ENCODE measurements at places on chromosomes 2 and 18. TPM values are rescaled to one million over a fixed set of nuclear protein-coding genes. Genes with fewer than 3 reads are reported as not detected.
A peak's percentile ranks its signal among the peaks of the same experiment; 100 is the strongest.

GRCh38 chr2:132911726-132912724, 242.0 kb upstream of the LYPD1 start:
- peak; percentile 18 for DNase-seq

- no peak for DNase-seq
Measured at GRCh38 chr18:79693561-79694205, 14.1 kb downstream of the CTDP1 start.

DNA sequence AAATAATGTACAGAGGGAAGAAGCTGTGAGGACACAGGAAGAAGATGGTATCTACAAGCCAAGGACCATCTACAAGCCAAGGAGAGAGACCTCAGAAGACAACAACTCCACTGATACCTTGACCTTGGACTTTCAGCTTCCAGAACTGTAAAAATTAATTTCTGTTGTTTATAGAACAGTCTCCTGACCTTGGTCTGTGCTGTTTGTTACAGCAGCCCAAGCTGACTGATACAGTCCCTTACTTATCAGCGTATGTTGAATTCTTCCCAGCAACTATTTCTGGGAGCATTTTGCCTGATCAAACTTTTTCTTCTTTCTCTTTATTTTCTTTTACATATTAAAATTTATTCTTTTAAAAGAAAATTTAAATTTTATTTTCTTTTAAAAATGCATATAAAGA, 47.8 kb upstream of the IGFBP2 start:
- no peak for DNase-seq

MSGN1 gene
- not detected for total RNA-seq

- DNase-seq: no peak
Measured at GRCh38 chr2:75100801-75101151, 98.5 kb downstream of the TACR1 start.

- no peak for DNase-seq
Measured at GRCh38 chr18:58723810-58724602, 52.7 kb downstream of the MALT1 start.

EVX2 gene
- not detected for total RNA-seq

GRCh38 chr2:46487667-46488335, 8.4 kb downstream of the TMEM247 start:
- peak; percentile 93 for DNase-seq

- no peak for DNase-seq
Measured at GRCh38 chr2:29309090-29310029, 194.1 kb downstream of the CLIP4 start.

GRCh38 chr2:95015261-95015912, 10.1 kb upstream of the MAL start:
- no peak for DNase-seq

- DNase-seq: no peak
Measured at GRCh38 chr18:43789234-43790000, 512.1 kb upstream of the SYT4 start.

- no peak for DNase-seq
Measured at GRCh38 chr2:84458551-84459017, 496 bp downstream of the SUCLG1 start.

GRCh38 chr2:237588044-237588696, 2.4 kb downstream of the RAB17 start:
- no peak for DNase-seq

GRCh38 chr2:110126906-110127305, 11.3 kb upstream of the MALL start:
- DNase-seq: no peak

CFAP53 gene
- 0.28 TPM for total RNA-seq

DNA sequence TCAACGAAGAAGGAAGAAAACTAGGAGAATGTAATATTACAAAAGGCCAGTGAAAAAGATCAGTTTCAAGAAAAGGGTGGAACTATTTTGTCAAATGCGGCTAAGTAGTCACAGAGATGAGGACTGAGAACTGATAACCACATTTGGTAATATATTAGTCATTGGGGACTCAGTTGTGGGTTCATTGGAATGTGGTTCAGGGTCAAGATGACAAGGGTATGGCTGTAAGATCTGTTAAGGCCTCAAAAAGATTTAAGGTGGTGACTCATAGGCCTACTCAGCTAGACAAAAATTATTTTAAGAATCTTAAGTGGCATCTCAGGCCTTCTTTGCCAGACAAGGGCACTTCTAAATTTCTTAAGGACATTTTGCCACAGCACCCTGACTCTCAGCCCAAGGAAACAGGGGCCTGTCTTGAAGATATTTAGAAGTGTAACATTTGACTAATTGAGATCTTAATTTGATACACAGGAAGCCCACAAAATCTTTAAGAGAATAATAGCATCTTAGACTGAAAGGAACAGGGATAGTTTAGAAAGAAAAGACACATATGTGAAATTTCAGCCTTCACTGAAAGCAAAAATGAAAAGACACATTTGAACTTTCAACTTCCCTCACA, 81.3 kb downstream of the STRADB start:
- no peak for DNase-seq

DNA sequence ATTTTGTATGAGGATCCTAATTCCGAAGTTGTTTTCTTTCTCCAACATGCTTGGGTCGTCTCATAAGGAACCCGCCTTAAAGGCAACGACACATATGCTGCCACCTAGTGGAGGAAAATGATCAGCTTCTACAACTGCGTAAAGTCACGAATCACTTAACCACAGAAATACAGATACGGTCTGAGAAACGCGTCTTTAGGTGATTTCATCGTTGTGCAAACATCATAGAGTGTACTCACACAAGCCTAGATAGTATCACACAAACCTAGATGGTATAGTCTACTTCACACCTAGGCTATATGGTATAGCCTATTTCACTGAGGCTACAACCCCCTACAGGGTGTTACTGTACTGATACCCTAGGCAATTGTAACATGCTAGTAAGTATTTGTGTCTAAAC, 13.1 kb downstream of the GNLY start:
- DNase-seq: peak; percentile 20

- DNase-seq: no peak
Measured at GRCh38 chr2:160353166-160353565, 140.4 kb downstream of the RBMS1 start.

DNA sequence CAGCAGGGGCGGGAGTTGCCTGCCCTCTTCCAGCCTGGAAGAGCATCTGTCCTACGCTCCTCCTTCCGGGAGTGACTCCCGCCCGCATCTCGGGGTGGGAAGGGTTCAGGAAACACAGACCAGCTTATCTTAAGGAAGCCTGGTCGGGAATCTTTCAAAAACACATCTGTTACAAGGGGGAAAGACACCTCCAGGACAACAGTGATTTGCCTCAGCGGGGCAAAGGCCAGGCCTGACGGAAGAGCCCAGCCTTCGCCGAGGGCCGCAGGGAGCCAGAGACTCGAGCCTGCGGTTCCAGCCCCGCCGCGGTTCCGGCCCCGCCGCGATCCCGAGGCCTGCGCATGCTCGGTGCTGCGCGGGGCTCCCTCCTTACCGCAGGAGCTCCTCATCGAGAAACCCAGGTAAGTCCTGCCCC, 38.1 kb upstream of the TGIF1 start:
- DNase-seq: peak; percentile 36

- peak; percentile 50 for DNase-seq
Measured at GRCh38 chr18:78994000-78994399, 14.4 kb downstream of the SALL3 start.

RAPGEF4 gene
- total RNA-seq: 7.1 TPM

SULT1C4 gene
- total RNA-seq: 10.9 TPM

- peak; percentile 78 for DNase-seq
Measured at GRCh38 chr2:106816974-106817373, 69.0 kb downstream of the ST6GAL2 start.

DNA sequence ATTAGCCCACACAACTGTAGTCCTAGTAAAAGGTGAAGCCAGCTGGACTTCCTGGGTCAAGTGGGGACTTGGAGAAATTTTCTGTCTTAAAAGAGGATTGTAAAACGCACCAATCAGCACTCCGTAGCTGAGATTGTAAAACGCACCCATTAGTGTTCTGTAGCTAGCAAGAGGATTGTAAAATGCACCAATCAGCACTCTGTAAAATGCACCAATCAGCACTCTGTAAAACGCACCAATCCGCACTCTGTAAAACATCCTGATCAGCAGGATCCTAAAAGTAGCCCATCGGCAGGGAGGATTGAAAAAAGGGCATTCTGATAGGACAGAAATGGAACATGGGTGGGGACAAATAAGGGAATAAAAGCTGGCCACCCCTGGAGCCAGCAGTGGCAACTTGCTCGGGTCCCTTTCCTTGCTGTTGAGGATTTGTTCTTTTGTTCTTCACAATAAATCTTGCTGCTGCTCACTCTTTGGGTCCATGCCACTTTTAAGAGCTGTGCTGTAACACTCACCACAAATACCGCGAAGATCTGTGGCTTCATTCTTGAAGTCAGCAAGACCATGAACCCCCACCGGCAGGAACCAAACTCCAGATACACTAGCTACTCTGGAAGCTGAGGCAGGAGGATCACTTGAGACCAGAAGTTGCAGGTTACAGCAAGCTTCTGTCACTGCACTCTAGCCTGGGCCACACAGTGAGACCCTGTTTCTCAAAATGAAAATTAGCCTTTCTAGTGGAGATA, 102.6 kb downstream of the HS6ST1 start:
- no peak for DNase-seq

DNA sequence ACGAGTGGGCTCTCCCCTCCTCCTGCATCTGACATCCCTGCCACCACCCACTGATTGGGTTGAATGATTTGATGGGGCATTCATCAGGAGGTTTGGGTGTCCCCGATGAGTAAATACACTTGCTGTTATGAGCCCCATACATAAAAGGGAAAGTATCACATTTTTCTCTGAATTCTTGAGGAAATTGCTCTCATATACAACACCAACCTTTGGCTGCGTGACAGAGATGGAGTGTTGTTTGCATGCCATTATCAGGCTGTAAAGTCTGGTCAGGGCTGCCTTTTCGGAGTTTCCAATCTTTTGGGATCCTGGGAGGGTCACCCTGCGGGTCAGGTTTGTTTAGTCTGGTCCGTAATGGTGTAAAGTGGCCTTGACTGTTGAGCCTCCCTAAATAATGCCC, 227.9 kb upstream of the SPRED2 start:
- DNase-seq: no peak

DNA sequence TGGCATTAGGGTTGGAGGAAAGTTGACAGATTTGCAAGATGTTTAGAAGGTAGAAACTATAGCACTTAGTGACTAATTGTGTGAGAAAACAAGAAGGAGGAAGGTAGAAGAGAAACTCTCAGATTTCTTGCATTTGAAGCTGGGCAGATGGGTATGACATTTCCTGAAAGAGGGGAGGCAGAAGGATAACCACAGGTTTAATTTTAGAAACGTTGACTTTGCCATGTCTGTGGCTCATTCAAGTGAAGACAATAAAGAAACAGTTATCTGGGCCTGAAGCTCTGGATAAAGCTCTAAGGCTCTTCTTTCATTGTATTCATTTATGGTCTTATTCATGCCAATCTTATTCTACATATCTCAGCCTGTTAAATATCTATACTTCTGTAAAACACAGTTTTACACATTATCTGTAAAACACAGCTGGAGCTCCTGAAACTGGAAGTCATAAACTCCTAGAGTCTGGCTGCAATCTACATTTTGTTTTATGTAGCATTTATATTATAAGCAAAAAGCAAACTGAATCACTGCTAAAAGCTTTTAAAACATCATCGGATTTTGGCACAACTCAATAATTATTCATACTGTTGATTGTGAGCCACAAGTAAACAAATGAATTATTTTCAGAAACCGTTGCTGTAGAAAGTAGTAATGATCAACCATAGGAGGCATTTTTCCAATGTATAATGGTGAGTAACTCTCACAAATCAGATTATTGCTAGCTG, 138.5 kb downstream of the RIT2 start:
- DNase-seq: no peak

GRCh38 chr2:236970656-236971010, 115.1 kb upstream of the COPS8 start:
- DNase-seq: no peak

KDSR gene
- 49.7 TPM for total RNA-seq

GRCh38 chr2:62180975-62181374, 14.9 kb upstream of the B3GNT2 start:
- no peak for DNase-seq

- no peak for DNase-seq
Measured at GRCh38 chr2:105732955-105733607, 11.6 kb upstream of the NCK2 start.

DNA sequence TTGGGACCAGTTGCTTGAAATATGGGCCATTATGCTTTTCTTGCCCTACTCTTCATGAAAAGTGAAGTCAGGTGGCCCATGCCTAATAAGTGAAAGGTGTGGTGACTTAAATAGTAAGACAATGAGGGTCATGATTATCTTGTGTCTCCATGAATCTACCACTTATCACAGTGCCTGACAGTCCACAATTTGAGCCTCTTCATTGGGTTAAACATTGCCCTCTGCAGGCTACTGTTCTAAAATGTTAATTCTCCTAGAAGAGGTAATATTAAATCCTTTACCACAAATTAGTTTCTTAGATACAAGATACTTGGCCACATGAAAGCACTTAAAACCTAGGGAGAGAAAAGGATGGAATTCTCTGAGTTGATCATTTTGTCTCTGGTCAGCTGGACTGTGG, 4.0 kb downstream of the EGR4 start:
- DNase-seq: no peak

XIRP2 gene
- 58.4 TPM for total RNA-seq

- DNase-seq: no peak
Measured at GRCh38 chr2:151292141-151292540, 2.7 kb upstream of the NMI start.

GRCh38 chr18:57269756-57270155, 82.6 kb upstream of the ST8SIA3 start:
- no peak for DNase-seq

Data from right cardiac atrium (tissue), 5 donors.